Right cardiac atrium (tissue), 5 donors: ENCODE measurements at places on chromosomes 16 and 17.

- no peak for DNase-seq
These were observed 11.0 kb downstream of the EMC6 start for GRCh38 chr17:3679531-3680126.

- no peak for DNase-seq
These were observed 101.1 kb downstream of the SMG6 start for GRCh38 chr17:2202302-2202995.

- DNase-seq, result no peak
These were observed 1.8 kb downstream of the RNF43 start for GRCh38 chr17:58415371-58416055.

GRCh38 chr16:25868106-25868505, 176.3 kb downstream of the HS3ST4 start:
- no peak for DNase-seq

GRCh38 chr17:50502301-50502990, 5.8 kb upstream of the MYCBPAP start:
- no peak for DNase-seq

- DNase-seq, result no peak
These were observed 36.8 kb upstream of the BCAR1 start for GRCh38 chr16:75288181-75288580.

DNA sequence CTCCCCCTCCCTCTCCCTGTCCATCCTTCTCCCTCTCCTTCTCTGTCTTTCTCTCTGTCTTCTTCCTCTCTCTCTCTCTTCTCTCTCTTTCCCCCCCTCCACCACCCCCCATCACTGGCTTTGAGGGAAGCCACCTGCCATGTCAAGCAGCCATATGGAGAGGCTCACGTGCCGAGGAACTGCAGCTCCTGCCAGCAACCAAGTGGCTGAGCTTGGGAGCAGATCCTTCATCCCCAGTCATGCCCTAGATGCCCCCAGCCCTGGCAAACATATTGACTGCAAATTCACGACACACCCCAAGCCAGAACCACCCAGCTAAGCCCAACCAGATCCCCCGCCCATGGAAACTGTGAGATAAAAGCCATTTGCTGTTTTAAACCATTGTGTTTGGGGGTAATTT, 40.9 kb upstream of the RBFOX3 start:
- DNase-seq, result no peak

GRCh38 chr17:35030780-35031179, 32.7 kb downstream of the RFFL start:
- no peak for DNase-seq

GRCh38 chr16:78375055-78375679, 275.7 kb downstream of the WWOX start:
- DNase-seq, result no peak

GRCh38 chr17:33689725-33690124, 396.6 kb upstream of the ASIC2 start:
- DNase-seq, result no peak

GRCh38 chr17:74578979-74579378, 11.7 kb upstream of the CD300H start:
- DNase-seq, result no peak

DNA sequence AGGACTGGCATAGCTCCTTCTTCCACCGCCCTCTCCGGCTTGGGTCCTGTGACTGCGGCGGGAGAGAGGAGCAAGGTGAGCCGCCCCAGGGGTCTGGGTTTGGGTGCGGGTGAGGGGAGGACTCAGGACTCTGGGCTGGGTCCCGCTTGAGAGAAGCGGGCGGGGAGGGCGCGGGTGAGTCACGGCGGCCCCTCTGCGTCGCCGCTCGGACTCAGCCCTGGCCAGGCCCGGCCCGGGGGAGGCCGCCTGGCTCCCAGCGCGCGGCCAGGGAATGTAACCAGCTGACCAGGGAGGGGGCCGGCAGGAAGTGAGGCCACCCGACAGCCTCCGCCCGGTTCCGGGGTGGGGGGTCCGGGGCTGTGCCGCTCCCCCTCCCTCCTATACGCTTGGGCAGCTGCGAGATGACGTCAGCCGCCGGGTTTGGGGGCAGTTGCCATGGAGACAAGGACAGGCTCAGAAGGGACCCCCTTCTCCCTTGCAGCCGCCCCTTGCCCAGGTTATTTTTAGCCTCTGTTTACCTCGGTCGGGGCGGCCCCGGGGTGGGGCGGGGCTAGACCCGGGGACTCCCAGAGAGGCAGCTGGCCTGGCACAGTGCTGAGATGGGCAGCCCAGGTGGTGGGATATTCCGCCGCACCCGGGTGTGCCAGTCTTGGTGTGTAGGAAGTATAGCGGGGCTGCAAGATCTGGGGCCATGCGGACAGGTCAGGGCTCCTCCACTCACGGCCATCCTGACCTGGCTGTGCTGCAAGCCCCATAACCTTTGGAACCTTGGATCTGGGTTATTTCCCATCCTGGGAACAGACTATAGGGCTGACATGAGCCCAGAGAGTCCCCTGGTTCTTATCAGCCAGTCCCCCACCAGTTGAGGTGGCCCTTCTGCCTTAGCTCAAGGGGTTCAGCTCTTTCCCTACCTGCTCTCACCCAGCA, 1.6 kb downstream of the RIPOR1 start:
- DNase-seq, result peak; percentile 92

GRCh38 chr17:77372444-77373298, 231.9 kb downstream of the SEC14L1 start:
- peak; percentile 87 for DNase-seq

GRCh38 chr17:15468126-15468525, 705 bp upstream of the CDRT4 start:
- DNase-seq, result no peak

DNA sequence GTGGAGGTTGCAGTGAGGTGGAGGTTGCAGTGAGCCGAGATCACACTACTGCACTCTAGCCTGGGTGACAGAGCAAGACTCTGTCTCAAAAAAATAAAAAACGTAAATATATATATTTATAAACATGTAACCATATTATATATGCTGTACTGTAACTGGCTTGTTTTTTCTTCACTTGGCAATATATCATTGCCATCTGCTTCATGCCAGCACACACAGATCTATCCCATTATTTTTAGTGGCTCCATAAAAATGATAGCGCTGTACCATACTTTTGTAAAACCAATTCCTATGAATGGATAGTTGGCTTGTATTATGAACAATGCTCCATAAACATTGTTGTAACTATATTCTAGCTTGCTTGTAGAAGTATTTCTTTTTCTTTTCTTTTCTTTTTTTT, 49.5 kb downstream of the GPRC5B start:
- no peak for DNase-seq

GRCh38 chr16:49280105-49280741, 1.4 kb downstream of the CBLN1 start:
- DNase-seq, result no peak

DNA sequence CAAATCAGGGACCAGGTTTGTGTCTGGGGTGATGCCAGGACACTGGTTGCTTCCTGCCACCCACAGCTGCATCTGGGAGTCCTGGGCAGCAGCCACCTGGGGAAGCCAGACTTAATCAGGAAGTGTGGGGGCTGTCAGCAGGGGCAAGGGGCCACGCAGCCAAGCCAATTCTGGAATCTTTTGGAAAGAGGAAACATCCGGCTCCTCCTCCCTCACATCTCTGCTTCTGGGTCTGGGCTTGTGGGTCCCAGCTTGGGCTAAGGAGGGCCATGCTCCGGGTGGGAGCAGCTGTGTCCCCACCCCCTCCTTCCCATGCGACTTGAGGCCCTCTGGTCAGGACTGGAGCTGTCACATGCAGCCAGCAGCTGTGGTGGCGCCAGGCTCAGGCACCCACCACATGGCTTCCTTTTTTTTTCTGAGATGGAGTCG, 37.0 kb upstream of the CCDC182 start:
- DNase-seq, result peak; percentile 58

- no peak for DNase-seq
These were observed 731 bp upstream of the EXOC7 start for GRCh38 chr17:76104140-76104895.

GRCh38 chr16:73062001-73062616, 14.2 kb upstream of the ZFHX3 start:
- DNase-seq, result no peak

- no peak for DNase-seq
These were observed 13.9 kb downstream of the SNN start for GRCh38 chr16:11681976-11682654.

GRCh38 chr17:45092911-45093430, 31.9 kb downstream of the NMT1 start:
- DNase-seq, result peak; percentile 90

- DNase-seq, result no peak
These were observed 23.6 kb downstream of the ZNF469 start for GRCh38 chr16:88406096-88407041.

- DNase-seq, result no peak
These were observed 14.6 kb downstream of the USP22 start for GRCh38 chr17:21028192-21028591.

DNA sequence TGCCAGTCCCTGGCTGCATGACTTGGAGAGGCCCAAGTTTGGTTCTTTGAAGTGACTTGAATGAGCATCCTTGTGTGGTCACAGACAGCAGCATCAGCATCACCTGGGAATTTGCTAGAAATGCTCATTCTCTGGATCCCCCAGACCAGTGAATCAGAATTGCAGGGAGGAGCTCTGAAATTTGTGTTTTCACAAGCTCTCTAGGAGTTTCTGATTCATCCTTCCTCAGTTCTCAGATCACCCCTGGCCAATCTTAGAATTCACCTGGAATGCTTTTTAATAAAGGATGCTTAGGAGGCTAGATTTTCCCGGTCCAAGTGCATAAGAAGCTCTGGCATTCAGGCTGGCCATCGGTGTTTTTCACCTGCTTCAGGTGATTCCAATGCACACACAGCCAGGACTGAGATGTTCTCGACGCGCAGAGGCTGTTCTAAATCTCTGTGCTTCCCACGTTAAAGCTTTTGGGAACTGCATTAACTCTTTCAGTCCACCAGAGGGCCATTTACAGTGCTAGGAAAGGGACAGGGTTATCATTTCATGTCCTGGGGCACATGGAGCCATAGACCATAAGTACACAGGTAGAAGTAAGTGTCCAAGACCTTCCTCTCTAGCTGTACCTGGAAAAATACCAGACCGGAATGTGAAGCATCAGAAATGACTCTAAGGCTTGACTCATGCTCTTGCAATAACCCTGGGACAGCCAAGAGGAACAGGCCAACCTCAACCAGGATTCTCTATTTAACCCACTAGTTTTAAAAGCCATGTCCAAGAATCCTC, 85.7 kb upstream of the XYLT1 start:
- DNase-seq, result no peak

- no peak for DNase-seq
These were observed 23.1 kb downstream of the LITAFD start for GRCh38 chr16:8905168-8905762.

- peak; percentile 87 for DNase-seq
These were observed 102.7 kb downstream of the ABCC6 start for GRCh38 chr16:16120382-16121184.

GRCh38 chr17:77205396-77206125, 64.8 kb downstream of the SEC14L1 start:
- DNase-seq, result no peak

DNA sequence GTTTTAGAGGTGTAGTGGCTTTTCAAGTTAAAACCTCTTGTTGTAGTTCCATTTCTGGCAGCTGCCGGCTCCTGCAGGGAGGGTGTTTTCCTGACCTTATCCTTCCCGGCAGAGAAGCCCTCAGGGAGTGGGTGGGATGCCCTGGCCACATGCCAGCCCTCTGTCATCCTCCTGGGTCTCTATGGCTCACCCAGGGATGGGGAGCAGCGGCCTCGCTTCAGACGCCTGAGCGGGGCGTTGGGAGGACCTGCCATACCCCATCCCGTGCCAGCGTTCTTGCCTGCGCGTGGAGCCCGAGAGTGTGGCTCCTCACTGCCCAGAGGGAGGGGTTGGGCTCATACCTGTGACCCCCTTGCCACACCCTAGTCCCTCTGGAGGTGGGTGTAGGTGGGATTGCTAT, 11.9 kb downstream of the KCNJ12 start:
- DNase-seq, result peak; percentile 76

- no peak for DNase-seq
These were observed 316.6 kb downstream of the SLC39A11 start for GRCh38 chr17:72775919-72776318.

GRCh38 chr17:37824534-37825485, 80.0 kb upstream of the HNF1B start:
- DNase-seq, result no peak

- DNase-seq, result no peak
These were observed 52.7 kb upstream of the FOXF1 start for GRCh38 chr16:86457501-86458148.

DNA sequence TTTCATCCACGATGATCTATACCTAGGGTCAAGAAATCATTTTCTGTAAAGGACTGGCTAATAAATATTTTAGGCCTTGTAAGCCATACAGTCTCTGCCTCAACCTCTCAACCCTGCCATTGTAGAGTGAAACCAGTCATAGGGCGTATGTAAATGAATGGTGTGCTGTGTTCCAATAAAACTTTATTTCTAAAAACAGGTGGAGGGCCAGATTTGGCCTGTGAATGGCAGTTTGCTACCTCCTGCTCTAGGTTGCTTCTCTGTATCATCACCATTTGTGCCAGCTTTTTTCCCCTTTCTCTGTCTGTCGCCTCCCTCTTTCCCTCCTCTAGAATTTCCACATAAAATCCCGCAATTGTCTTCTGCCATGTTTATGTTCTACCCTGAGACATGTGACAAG, 181.7 kb downstream of the XYLT1 start:
- DNase-seq, result no peak

- no peak for DNase-seq
These were observed 1.4 kb downstream of the RHBDL1 start for GRCh38 chr16:676913-677312.

DNA sequence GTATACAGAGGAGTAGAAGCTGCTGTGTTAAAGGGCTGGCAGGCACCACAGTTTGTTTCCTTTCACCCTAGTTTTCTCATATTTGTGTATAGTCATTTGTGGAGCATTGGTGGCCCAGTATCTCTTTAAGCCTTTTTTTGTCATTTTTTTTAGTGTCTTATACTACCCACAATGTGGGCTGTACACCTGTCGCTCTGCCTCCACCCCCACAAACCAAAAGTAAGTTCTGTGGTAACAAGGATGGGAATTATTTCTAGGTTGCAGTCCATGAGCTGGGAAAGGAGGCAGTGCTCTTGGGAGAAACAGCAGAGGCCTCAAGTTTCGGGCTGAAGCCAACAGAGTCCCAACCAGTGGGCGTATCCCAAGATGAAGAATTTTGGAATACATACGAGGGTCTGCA, 6.2 kb downstream of the ZNF75A start:
- no peak for DNase-seq

GRCh38 chr17:44043272-44043696, 23.2 kb downstream of the LSM12 start:
- DNase-seq, result no peak

DNA sequence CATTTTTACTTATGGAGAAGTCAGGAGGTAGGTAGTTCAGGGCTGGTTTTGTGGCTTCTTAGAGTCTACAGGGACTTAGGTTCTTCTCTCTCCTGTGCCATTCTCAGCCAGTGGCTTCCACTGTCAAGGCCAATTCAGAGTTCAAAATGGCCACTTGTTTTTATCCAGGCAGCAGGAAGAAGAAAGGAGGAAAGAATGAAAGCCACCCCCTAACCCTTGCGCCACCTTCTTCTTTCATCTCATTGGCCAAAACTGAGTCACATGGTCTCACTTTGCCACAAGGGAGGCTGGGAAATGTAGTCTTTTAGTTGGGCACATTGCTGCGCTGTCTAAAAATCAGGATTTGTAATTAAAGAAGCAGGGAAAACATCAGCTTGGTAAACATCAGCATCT, 60.8 kb upstream of the MED9 start:
- no peak for DNase-seq
